ENCODE measurements at places on chromosomes 3 and 15.

- no peak for DNase-seq
These were observed 26.7 kb upstream of the GREM1 start for GRCh38 chr15:32690941-32691688.

GRCh38 chr15:60362321-60363086 is 35.3 kb downstream of the ANXA2 start:
- DNase-seq: peak; percentile 34

GRCh38 chr3:143200001-143200924 is 80.7 kb downstream of the CHST2 start:
- no peak for DNase-seq

DNA sequence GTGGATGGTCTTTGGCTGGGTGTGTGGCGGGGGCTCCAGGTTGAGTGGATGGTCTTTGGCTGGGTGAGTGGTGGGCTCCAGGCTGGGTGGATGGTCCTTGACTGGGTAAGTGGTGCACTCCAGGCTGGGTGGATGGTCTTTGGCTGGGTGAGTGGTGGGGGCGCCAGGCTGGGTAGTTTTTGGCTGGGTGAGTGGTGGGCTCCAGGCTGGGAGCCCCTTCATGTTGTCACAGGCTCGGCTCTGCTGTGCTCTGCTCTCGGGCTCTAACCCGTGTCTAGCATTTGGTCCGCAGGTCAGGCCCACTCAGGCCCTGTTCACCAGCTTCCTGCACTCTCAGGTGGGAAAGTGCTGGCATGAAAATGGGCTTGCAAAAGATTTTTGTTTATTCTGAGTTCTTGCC is 25.1 kb downstream of the CD276 start:
- no peak for DNase-seq

GRCh38 chr15:27587810-27588209 is 511.3 kb downstream of the OCA2 start:
- DNase-seq: no peak

DNA sequence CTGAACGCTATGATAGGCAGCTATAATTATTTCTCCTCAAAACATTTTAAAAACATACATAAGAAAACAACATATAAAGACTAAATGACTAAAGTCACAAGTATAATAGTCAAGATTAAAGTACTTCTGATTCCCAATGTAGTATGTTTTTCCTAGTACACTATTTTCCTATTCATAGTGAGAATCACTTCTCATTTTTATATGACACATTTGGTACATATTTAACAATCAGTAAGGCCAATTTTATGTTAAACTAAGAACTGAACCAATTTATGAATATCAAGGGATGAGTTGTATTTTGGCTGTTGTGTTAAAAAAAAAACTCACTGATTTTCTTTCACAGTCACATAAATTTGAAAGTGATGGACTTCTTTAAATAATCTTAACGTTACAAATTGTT is 79.7 kb downstream of the DENND4A start:
- DNase-seq: no peak

GRCh38 chr15:50107591-50108408 is 11.2 kb downstream of the ATP8B4 start:
- DNase-seq: no peak

GRCh38 chr15:66126456-66126855 is 127.1 kb downstream of the MEGF11 start:
- DNase-seq: no peak

- no peak for DNase-seq
These were observed 12.8 kb downstream of the SH3BP5 start for GRCh38 chr3:15319575-15319974.

GRCh38 chr3:46857485-46858341 is 5.5 kb downstream of the MYL3 start:
- no peak for DNase-seq

GRCh38 chr3:126371096-126371705 is 14.0 kb upstream of the KLF15 start:
- DNase-seq: no peak

DNA sequence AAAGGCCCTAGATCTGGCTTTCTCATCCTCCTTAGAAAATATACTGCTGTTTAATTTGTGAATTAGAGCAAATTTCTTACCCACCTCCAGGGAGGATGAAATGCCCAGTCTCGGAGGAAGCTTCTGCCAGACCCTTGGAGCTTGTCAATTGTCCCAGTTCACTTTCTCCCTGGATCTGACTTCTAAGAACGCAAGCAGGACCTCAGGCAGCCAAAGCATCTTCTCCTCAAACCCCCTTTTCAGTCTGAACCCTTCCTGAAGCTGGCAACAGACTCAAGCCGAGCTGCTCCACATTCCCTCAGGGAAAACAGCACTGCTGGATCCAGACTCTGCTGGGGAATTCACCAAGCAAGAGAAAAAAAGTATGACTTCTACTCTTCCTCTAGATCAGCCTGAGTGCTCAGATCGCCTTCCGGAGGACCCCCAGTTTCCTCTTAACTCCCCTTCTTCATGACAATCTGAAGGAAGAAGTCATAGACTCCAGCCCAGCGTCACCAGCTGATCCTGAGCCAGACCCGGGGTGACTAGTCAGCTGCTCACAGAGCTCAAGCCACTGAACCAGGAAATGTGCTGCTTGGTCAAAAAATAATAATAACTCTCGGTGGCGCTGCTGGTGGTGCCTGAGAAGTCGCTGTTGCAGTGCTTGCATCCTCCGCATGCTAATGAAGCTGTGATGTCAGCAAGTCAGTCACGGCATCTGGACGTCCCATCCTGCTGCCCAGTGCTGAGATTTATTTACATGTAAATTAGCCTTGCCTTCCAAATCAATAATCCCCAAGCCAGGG is at the start of gene PRICKLE2:
Gene PRICKLE2 (minus strand): TSS at position 641 of the 785 bp plus-strand sequence. CDS start 26,539 bp downstream, outside the sequence.
- DNase-seq: peak; percentile 45

DNA sequence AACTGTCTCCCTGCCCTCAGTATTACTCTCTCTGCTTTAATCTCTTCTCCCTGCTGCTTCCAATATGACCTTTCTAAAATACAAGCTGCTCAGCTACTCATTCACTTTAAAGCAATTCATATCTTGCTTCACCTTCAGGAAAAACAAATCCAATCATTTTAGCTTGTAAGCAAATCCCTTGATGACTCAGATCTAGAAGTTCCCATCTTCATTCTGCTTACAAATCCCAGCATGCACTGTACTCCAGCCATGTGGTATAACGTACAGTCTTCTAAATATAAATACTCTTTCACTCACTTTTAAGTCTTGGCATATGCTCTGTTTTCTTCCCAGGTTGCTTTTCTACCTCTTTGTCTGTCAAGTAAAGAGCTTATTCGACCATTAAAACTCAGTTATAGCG is 1009.1 kb upstream of the SEMA6D start:
- no peak for DNase-seq

GRCh38 chr3:144273601-144274000 is 302.0 kb downstream of the DIPK2A start:
- DNase-seq: no peak

GRCh38 chr15:60047701-60048100 is 43.6 kb downstream of the FOXB1 start:
- no peak for DNase-seq

DNA sequence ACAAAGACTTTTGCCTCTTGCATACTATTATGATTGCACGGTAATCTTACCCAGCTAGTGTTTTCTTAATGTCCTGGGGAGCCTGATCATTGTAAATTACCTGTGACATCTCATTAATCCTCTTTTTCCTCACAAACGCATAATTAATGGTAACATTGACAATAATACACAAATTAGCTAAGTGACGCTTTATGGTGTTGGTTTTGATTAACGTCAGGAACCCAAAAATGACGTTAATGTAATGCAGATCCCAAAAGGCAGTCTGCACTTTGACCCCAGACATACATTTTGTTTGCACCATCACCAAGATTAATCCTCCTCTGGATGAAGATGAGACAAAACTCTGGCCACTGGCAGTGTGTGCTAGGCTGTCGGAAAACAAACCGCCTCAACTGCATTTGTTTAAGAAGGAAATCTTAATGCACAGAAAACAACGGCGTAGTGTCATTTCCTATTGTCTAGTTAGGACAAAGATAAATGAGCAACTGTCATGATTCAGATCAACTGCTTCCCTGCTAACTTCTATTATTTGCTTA is 83.9 kb upstream of the CDIN1 start:
- DNase-seq: no peak

DNA sequence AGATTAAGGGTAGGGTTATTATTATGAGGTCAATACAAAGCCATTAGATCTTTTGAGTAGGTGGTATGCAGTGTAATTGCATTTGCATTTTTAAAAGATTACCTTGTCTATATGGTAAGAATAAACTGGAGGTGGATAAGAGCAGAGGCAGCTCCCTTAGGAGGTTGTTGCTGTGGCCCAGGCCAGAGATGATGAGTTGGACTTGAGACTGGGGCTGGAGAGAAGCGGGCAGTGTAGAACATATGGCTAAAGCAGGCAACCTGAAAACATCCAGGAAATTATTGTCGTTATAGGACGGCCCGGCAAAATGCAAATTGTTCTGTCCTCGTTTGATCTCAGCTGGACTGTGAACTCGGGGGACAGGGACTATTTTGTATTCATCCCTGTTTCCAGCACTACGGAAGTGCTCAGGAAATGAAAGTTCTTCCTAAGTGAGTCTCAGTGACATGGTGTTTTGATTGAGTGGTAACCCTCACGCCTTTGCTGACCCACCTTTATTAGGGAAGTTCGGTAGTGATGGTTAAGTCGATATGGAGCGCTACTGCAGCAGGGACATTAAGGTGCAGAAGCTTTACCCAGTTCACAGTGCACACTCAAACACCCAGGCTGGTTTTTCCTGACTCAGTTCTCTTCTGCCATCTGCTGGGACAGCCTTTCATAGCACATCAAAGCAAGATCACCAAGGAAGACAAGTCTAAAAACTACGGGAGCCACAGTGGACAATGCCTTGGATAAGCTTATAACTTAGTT is 27.2 kb upstream of the VPS33B start:
- peak; percentile 9 for DNase-seq

- DNase-seq: no peak
These were observed 30.4 kb downstream of the ZNF662 start for GRCh38 chr3:42936157-42936981.

GRCh38 chr15:75042730-75043508 is 19.5 kb downstream of the PPCDC start:
- no peak for DNase-seq

DNA sequence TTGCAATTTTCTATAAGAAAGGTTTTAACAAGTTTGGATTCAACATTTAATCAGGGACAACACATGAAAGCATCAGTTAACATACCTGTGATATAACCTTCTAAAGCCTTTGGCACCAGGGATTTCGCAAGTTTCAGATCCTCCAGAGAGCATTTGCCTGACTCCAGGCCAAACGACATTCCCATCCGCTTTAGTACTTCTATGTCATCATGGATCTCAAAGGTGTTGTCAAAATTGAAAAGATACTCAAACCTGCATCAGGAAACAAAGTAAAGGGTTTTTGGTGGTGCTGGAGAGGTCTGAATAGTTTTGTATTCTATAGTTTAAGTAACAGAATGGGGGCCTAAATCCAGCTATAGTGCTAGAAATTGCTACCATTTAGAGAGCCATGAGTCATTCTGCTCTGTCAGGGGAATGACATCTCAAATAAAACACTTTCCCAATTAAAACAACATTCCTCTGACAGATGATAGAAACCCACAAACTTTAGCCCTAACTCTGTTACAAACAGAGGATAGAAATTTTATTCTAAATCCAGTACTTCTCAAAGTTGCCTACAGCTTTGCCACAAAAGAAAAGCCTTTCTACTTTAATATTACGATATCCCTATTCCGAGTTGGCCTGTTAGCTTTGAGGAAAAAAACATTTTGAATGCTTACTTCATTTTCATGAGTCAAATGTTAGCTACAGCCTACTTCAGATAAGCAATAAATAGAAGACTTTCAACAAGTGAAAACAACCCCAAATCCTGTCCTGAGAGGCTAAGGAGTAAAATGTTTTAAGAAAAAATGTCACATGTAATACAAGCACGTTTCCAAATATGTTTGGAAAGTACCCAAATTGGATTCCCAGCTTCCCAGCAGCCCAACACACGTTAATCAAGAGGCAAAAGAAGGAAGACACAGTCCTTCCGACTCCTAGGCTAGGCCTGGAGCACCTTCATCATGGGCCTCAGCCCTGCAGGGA is 83.4 kb downstream of the ATP1B3 start:
- DNase-seq: peak; percentile 13

DNA sequence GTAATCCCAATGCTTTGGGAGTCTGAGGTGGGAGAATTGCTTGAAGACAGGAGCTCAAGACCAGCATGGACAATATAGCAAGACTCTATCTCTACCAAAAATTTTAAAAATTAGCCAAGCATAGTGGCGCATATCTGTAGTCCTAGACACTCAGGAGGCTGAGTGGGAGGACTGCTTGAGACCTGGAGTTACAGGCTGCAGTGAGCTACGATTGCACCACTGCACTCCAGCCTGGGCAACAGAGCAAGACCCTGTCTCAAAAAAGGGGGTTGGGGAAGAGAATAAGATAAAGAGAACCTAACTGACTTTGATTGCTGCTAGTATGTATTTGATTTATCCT is 755 bp downstream of the CD200R1 start:
- no peak for DNase-seq

- DNase-seq: no peak
These were observed 412.5 kb downstream of the SOX2 start for GRCh38 chr3:182124187-182124586.

- DNase-seq: no peak
These were observed 99.2 kb upstream of the MEIS2 start for GRCh38 chr15:37199545-37199944.

DNA sequence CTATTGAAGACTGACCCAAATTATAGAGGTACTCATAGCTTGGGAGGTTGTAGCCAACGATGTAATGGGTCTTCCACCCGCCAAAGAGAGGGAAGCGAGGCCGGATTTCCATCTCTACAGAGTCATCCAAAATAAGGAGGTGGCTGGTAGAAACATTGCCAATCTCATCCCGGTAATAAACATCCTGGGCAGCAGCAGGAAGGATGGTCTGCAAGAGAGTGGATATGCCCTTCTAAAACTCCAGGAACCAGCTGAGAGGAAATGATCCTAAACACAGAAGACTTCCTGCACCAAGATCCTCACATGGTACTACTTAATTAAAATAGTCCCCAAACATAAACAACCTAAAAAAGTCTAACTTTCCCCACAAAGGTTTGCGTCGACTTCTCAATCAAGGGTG is 20.7 kb downstream of the RPN1 start:
- no peak for DNase-seq

GRCh38 chr3:141812084-141812483 is 48.9 kb downstream of the GRK7 start:
- DNase-seq: no peak

DNA sequence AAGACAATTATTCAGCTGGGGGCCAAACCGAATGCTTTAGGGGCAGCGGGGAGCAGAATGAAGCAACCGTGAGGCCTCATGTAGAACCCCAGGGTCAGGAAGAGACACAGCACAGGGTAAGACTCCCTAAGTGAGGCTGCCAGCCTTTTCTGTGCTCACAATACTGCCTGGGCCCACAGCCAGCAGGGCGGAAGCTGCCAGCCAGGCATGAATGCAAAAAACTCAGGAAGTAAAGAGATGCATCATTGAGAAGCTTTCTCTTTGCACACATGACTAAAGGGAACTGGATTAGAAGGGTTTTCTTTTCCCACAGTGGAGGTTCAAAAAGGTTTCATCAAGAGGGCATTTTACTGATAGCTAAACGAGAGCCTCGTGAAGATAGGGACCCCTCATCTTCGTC is 33.3 kb downstream of the CA12 start:
- peak; percentile 51 for DNase-seq

GRCh38 chr15:98530570-98530969 is 117.8 kb upstream of the IGF1R start:
- DNase-seq: no peak
